Esophagus muscularis mucosa (tissue), 4 donors: ENCODE measurements at places on chromosomes 1 and 21. TPM values are rescaled to one million over a fixed set of nuclear protein-coding genes. Genes with fewer than 3 reads are reported as not detected.

DNA sequence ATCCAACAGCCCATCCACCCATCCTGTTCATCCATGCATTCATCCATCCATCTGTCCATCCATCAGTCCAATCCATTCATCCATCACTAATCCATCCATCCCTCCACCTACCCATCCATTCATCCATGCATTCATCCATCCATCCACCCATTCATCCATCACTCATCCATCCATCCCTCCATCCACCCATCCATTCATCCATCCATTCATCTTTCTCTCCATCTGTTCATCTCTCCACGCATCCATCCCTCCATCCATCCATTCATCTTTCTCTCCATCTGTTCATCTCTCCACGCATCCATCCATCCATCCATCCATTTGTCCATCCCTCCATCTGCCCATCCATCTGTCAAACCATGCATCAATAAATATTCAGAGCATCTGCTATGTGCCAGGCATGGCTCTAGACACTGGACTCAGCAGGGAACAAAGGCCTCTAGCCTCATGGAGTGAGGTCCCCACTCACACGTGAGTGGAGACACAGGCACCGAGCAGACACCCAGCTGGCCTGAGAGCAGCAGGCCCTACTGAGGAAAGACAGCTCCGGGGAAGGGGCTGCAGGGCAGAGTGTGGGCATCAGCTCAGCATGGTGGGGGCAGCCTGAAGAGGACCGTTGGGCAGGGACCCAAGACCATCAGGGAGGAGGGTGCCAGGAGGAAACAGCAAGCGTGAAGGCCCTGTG is 9.6 kb downstream of the KRTAP10-1 start:
- no peak for DNase-seq

Gene TRAF5
- total RNA-seq = 29.7 TPM

DNA sequence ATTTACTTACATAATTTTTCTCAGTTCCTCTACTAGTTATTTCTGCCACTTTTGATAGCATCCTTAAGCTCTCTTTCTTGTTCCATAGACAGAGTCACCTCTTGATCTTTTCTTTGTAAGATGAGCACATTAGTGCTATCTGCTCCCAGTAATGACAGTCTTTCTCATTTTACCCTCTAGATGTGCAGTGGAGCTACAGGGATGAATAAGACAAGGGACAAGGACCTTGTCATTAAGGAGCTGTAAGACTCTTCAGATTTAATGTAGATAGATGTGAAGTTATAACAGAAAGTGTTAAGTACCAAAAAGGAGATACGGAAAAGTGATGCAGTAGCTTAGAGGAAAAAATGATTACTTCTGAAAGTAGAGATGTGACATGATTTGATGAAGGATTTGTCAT is 20.4 kb downstream of the SCP2 start:
- no peak for DNase-seq

DNA sequence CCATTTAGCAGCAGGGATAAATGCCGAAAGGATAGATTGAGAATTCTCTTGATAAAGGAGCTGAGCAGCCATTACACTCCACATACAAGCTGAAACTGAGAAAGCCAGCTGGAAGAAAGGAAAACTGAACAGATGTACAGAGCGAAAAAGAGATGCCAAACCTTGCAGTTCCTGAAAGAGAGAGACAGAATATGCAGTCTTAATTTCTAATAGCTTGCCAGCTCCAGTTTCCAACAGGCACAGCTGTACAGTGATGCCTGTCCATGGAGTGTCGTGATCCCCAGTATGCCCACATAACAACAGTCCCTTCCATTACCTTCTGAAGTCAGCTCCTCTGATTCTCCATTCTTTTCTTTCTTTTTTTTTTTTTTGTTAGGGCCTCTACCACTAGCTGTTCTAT is 22.7 kb downstream of the ABL2 start:
- DNase-seq = no peak

DNA sequence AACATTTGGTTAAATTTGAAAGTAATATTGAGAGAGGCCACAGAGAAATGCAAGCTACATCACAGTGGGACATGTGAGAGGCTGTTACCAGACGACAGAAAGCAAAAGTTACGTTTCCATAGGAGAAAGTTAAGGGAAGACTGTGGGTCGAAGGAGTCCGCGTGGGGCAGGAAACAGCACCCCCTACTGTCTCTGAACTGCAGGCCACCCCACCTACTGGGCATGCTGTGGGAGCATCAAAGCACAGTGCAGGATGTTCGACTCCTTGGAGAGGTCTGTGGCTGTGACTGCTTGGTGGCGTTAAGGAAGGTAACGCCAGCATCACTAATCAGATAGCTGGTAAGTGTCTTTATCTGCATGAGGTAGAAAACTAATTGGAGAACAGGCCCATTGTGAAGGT is 123.9 kb downstream of the PTBP2 start:
- DNase-seq = no peak

Gene SPAG17
- 0.23 TPM for total RNA-seq

DNA sequence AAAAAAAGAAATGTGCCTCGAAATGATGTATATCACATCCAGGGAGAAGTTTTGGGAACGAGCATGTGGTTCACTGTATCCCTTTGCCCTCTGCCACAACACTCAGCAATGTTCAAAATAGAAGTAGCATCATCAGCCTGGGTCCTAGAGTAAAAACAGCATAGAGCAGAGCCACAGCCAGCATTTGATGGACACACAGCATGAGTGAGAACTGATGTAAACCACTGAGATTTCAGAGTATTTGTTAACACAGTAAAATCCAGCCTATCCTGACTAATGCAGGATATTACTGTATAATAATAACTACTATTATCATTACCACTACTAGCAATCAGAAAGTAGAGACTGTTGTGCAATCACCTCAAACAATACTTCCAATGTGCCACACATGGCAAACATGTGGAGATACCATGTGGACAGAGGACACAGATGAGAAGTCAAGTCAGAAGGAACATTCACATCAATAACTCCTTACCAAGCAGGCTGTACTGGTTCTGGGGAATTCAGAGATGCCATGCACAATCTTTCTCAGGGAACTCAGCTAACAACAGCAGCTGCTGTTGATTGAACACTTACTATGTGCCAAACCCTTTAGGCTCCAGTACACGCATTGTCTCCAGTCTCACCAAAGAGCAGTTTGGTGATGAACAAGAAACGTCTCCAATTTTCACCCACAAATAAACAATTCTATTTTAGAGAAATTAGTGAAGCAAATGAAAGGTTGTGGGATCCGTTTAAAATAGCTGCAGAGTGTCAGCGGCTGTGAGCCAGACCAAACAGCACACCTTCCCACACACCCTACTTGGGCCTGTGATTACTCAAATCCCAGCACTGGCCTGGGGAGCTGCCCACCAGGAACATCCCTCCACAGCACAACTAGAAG is 16.6 kb upstream of the GFI1 start:
- no peak for DNase-seq

Gene PDPN
- 22.5 TPM for total RNA-seq

Gene UBL4B
- not detected for total RNA-seq

DNA sequence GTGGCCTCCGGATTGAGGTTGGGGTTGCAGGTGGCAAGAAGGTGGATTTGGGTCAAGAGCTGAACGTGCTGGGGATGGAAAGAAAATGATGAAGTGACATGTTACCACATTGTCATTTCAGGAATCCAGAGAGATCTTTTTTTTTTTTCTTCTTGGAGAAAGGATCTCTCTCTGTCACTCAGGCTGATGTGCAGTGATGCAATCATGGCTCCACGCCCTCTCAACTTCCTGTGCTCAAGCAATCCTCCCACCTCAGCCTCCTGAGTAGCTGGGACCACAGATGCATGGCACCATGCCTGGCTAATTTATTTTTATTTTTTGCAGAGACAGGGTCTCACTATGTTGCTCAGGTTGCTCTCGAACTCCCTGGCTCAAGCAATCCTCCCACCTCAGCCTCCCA is 80.6 kb downstream of the GON4L start:
- DNase-seq = no peak

- no peak for DNase-seq
Observed at GRCh38 chr1:97721221-97721620, 199.6 kb downstream of the DPYD start.

Gene TMPRSS15
- not detected for total RNA-seq

Gene S100A8
- total RNA-seq = 9.9 TPM

DNA sequence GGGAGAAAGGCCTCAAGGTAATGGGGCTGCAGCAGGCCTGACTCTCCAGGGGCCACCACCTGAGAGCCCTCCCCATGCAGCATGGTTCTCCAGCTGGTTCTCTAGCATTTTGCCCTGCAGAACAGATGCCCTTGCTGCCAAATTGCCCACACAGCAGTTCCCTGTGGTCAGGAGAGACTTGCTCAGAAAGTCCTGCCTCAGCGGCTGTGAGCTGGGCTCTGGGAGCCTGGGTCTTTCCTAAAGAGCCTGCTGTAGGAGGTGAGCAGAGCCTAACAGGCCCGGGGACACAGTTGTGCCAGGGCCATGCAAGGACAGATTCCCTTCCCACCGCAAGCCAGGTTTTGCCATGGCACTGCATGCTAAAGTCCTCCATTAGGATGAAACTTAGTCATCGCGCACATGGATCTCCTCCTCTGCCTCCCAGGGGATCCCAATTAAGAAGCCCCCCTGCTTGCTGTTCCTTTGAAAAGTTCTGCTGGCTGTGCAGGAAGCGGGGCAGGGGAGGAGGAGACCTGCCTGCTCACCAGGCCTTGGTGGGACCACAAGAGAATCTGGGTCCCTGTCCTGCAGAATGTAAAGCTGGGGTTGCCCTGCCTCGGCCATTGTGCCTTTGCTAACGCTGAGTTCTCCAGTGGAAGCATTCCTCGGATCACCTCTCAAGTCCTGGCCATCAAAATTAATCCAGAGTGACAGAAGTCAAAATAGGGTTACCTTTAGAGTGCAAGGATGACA is 21.4 kb downstream of the TEX35 start:
- DNase-seq = no peak

Gene ETV3
- total RNA-seq = 16.6 TPM
